Astrocyte (in vitro differentiated cells and primary cell): ENCODE measurements at places on chromosomes 16 and 17. TPM values are rescaled to one million over a fixed set of nuclear protein-coding genes. Genes with fewer than 3 reads are reported as not detected.

The FAM83G gene
- total RNA-seq, result 10.6 and 12.9 TPM in 2 replicates

The CLEC3A gene
- total RNA-seq, result not detected in 2 replicates

The GLIS2 gene
- total RNA-seq, result 16.5 and 18.9 TPM in 2 replicates

DNA sequence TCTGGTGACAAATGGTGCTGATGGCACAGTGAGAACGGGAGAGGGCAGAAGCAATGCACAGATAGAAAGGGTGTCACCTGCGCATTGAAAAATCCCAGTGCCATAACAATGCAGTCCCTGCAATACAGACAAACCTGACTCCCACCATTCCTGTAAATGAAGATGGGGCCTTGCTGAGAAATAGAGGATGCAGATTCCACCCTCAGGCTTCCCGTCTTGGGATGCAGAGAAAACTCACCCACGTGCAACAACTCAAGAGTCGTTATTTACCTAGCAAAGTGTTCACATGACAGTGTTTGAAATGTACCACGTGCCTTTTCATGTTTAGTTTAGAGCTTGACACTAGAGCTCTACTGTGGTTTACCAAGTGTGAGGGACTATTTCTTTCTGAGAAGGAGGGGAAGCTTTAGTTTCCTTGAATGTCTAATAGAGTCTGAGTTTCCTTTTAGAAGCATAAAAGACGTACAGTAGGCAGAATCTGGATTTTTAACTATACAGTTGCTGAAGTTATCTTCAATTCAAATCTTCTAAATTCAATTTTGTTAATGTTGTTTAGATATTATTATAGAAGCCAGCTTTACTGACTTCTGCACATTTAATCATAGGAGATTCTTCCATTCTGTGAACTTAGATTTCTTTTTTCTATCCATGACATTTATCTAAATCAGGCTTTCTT, 35.6 kb downstream of the WWOX start:
- H3K4me1 ChIP-seq, result no peaks in the 10 kb centered on the region
- H3K36me3 ChIP-seq, result no peaks in the 10 kb centered on the region

DNA sequence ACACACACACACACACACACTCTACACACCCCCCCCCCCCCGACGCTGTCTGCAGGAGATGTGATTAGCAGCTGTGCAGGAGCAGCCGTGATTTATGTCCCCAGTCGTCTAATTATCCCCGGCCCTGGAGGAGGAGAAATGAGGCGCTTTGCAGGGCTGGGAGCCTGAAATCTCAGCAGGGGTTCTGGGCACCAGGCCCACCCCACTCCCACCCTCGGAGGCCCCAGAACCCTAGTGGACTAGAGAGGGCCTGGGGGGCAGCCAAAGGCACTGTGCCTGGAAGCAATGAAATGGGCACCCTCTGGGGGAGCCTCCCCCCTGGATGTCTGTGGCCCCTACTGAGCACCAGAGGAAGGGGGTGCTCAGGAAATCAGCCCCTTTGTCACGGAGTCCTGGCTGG, 134.2 kb upstream of the CIBAR2 start:
- no peaks in the 10 kb centered on the region for H3K36me3 ChIP-seq
- peaks cover 5% of the 10 kb centered on the region for H3K4me1 ChIP-seq
- no peak overlapping the region for H3K27ac ChIP-seq
- H3K4me3 ChIP-seq, result no peak overlapping the region
- H3K27me3 ChIP-seq, result no peaks in the 10 kb centered on the region
- no peak for DNase-seq

The ITGB4 gene
- 2.1 and 6.6 TPM in 2 replicates for total RNA-seq

DNA sequence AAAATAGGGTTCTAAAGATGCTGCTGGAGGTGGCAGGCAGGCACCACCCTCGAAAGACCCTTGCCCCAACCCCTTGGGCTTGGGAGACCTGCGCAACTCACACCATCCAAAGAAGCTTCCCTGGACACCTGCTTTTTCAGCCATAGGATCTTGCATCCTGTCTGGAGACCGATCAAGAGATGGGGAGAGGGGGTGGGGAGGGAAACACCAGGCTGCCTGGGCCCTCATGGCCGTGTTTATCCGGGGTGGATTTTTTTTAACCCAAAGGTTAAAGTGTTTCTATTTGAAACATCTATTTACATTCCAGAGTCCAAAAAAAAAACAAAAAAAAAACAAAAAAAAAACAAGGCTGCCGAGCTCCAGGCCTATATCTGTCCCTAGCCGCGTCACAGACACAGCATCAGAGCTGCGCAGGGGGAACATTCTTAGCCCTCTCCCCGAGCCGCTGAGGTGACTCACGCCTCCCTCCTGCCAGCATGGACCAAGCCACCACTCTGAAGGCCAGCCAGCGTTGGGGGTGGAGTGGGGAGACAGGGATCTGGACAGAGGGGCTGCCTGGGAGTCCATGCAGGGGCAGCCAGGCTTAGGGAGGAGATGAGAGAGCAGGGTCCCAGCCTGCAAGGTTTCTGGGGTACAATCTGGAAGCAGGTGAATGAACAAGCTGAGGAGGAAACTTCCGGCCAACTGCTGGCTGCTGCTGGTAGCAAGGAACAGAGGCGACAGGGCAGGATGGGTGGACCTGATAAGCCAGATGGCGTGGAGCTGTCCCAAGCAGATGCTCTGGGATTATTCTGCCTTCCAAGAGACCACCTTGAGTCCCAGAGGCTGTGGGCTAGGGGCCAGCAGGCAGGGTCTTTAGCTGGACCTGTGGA, 14.8 kb downstream of the HDAC5 start:
- no peak overlapping the region for H3K4me3 ChIP-seq
- no peaks in the 10 kb centered on the region for H3K27me3 ChIP-seq
- peak overlapping the region; percentile 86 for H3K27ac ChIP-seq
- peaks cover 48% of the 10 kb centered on the region for H3K4me1 ChIP-seq
- no peaks in the 10 kb centered on the region for H3K36me3 ChIP-seq
- peak; percentile 95 for DNase-seq
